ENCODE measurements at places on chromosomes 7 and 10.

GRCh38 chr10:75538144-75538543 lies 106.7 kb downstream of the LRMDA start:
- no peak for DNase-seq

DNA sequence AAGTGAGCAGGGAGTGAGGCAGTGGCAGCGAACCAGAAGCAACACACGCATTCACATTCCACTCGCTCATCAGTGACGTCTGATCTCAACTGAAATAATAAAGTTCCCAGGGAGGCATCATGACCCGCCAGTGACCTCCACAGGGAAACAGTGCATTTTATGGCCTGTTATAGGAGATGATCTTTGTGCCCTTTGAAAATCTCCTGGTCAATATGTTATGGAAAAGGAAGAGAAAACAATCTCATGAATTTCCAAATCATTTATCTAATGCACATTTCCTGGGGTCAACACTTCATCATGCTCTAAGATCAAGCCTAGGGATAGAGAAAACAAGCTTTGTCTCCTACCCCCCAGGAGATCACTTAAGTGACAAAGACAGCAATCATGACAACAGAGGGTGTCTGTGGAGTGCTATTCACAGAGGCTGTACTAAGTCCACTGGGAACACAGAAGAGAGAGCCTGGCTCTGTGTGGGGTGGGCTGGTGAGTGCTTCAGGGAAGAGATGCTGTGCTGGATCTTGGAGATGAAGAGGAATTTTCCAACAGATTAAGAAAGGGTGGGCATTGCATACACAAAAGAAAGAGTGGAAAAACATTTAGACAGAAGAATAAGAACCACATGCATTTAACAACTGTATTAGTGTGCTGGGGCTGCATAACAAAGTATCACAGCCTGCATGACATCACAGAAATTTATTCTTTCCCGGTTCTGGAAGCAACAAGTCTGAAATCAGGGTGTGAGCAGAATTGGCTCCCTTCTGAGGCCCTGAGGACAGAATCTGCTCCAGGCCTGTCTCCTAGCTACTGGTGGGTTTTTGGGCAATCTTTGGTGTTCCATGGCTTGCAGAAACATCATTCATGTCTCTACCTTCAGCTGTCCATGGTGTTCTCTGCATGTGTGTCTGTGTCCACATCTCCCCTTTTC lies 613.9 kb upstream of the IGFBP3 start:
- DNase-seq: peak; percentile 48

DNA sequence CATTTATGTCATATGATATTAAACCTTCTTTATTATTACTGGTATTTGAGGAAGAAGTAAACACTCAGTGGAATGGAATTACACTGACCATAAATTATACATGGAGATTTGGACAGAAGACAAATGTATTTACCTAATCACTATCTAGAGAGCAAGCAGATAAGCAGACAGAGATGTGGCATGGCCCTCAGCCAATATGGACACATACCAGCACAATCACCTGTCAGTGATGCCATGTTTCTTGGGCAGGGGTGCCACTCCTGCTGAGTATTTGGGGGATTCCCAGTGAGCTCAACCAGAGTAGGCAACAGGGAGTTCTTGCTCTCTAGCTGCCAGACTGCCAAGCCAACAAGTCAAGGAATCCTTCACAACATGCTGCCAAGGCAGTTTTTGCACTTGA lies 866.3 kb upstream of the LRRN3 start:
- DNase-seq: no peak

DNA sequence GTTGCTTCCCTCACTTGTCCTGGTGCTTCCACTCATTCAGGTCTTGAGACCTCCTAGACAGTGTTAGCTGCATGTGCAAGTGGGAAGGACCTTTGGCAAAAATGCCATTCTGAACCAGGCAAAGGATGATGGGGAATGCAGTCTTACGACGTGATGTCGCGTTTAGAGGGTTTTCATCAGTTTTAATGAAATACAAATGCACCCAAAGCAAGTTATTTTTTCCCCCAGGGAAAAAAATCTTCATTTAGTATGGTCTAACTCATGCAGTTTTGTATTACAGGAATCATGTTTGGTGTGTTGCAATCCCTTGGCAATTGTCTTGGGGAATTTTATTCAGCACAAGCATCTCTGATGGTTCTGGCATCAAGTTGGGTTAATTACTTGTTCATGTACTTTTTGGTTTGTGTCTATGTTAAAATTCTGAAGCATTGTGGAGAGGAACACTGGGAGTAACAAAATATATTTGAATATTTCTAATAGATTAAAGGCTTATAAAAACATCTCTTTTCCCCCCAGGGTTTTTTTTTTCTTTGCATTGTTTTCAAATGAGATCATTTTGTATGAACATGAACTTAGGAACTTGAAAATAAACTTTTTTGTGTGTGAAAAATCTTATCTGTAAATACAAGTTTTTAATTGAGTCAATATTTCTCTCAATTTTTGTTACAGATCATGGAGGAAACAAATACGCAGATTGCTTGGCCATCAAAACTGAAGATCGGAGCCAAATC lies 188.9 kb downstream of the BICC1 start:
- DNase-seq: peak; percentile 95

All from fibroblast of skin of left biceps (primary cell).